Activated CD8-positive, alpha-beta T cell treated with anti-CD3 and anti-CD28 coated beads for 36 hours (primary cell): ENCODE measurements at places on chromosomes 12 and 14. TPM values are rescaled to one million over a fixed set of nuclear protein-coding genes. Genes with fewer than 3 reads are reported as not detected.

TAS2R20 gene
- 0.81 TPM for total RNA-seq

CBLN3 gene
- 2.9 TPM for total RNA-seq

ADSS1 gene
- 3.0 TPM for total RNA-seq

PPP4R3A gene
- total RNA-seq = 106 TPM

PPP2R5C gene
- 242 TPM for total RNA-seq

GRCh38 chr12:130838284-130838950 is 633 bp downstream of the STX2 start:
- no peak overlapping the region for H3K27ac ChIP-seq
- H3K4me3 ChIP-seq = peak overlapping the region; percentile 80
- H3K4me1 ChIP-seq = peaks cover 30% of the 10 kb centered on the region
- DNase-seq = peak; percentile 37
- no peaks in the 10 kb centered on the region for H3K36me3 ChIP-seq

DNA sequence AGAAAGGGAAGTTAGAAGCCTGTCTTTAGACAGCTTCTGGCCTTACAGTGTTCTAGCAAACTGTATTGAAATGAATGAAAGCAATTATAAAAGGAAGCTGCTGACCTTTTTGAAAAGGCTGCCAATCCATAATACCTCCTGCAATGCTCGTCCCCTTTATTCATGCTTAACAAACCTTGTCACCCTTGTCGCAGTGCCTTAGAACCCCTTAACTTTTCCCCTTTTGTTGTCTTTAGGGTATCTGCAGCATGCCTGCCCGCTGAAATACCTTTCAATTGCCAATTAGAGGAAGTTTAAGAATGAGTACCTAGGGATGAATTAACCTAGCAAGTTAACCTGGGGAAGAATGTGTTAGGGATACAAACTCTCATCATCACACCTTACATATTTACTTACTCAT is 731.2 kb downstream of the RERGL start:
- DNase-seq = no peak
- H3K27me3 ChIP-seq = no peaks in the 10 kb centered on the region
- no peak overlapping the region for H3K27ac ChIP-seq
- no peaks in the 10 kb centered on the region for H3K4me1 ChIP-seq

DNA sequence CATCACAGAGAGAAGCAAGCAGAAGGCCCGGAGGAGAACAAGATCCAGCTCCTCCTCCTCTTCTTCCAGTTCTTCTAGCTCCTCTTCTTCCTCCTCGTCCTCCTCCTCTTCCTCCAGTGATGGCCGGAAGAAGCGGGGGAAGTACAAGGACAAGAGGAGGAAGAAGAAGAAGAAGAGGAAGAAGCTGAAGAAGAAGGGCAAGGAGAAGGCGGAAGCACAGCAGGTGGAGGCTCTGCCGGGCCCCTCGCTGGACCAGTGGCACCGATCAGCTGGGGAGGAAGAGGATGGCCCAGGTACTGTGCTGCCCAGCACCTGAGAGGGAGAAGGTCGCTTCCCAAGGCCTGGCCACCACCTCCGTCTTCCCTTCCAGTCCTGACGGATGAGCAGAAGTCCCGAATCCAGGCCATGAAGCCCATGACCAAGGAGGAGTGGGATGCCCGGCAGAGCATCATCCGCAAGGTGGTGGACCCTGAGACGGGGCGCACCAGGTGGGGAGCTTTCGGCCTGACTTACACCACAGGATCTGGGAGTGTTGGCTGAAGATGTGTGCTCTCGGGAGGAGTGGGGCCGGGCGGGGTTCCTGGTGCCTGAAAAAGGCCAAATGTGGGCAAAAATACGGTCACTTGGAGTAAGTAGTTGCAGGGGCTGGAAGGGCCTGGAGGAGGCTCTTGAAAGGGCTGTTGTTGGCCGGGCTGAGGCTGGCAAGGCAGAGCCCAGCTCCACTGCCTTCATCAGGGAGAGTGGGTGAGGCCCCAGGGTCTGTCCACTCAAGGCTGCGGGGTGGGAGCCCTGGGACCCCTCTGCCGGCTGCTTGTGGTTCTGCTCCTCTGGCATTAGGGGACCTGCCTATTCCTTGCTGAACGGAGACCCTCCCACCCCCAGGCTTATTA is 1.4 kb downstream of the ARL6IP4 start:
- H3K27ac ChIP-seq = peak overlapping the region; percentile 85
- peak overlapping the region; percentile 92 for H3K4me3 ChIP-seq
- H3K4me1 ChIP-seq = peaks cover 45% of the 10 kb centered on the region
- H3K36me3 ChIP-seq = peaks cover 24% of the 10 kb centered on the region

GRCh38 chr12:45872446-45872845 is 117.9 kb downstream of the SCAF11 start:
- H3K27ac ChIP-seq = peak overlapping the region; percentile 50
- H3K4me3 ChIP-seq = no peak overlapping the region
- no peaks in the 10 kb centered on the region for H3K27me3 ChIP-seq
- DNase-seq = no peak

DNA sequence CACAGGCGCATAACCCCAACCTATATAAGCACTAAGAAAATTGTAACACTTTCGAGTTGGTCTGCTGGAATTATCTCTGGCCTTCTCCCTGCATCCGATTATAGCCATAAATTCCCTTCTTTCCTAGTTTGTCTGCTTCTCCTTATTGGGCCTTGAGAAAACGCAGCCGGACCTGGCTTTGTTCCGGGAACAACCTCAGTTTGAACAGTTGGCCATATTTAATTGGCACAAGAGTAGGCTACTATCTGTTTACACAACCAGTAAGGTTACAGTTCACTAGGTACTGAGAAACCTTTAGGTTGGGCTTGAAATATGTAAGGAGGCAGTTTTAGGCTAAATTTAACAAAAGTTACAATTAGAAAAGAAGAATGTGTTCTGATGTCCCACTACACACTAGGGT is 176.1 kb downstream of the IPO8 start:
- no peaks in the 10 kb centered on the region for H3K36me3 ChIP-seq
- H3K4me1 ChIP-seq = no peaks in the 10 kb centered on the region
- DNase-seq = no peak
- H3K4me3 ChIP-seq = no peak overlapping the region
- H3K27me3 ChIP-seq = no peaks in the 10 kb centered on the region

DNA sequence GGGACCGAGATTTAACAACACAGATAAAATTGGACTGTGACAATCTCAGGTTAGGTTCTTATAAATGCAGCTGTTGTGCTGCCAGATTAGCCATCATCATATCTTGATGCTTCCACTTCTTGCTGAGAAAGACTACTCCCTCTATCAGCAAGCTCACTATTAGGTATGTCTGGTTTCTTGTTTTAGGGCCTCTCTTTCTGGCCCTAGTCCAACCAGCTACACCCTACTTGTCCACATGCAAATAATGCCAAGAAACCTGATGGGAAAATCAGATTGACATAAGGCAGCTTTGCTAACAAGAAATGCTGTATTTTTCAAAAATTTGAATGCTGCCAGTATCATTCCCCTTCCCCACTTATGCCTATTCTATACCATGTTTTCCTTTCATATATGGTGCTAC is 296.0 kb downstream of the RMST start:
- H3K4me1 ChIP-seq = no peaks in the 10 kb centered on the region
- no peaks in the 10 kb centered on the region for H3K36me3 ChIP-seq
- H3K27me3 ChIP-seq = no peaks in the 10 kb centered on the region
- no peak overlapping the region for H3K4me3 ChIP-seq
- DNase-seq = no peak
- no peak overlapping the region for H3K27ac ChIP-seq
